ENCODE measurements at places on chromosomes 5 and 9. TPM values are rescaled to one million over a fixed set of nuclear protein-coding genes. Genes with fewer than 3 reads are reported as not detected.

DNA sequence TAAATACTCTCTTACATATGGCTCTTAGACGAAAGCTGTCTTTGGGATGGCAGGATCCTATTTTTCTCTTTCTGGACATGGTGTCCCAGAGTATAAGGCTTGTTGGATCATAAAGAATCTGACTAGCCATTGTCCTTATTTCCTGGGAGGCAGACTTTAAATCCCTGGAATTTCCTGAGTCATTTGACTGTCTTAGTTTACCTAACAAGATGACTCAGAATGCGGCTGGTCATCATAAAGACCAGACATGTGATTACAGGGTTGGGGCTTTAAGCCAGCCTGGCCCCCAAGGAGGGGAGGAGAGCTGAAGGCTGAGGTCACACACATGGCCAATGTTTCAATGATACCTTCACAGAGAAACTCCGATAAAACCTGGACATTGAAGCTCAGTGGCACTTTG, 37.2 kb downstream of the FAM240B start:
- no peak for DNase-seq

DNA sequence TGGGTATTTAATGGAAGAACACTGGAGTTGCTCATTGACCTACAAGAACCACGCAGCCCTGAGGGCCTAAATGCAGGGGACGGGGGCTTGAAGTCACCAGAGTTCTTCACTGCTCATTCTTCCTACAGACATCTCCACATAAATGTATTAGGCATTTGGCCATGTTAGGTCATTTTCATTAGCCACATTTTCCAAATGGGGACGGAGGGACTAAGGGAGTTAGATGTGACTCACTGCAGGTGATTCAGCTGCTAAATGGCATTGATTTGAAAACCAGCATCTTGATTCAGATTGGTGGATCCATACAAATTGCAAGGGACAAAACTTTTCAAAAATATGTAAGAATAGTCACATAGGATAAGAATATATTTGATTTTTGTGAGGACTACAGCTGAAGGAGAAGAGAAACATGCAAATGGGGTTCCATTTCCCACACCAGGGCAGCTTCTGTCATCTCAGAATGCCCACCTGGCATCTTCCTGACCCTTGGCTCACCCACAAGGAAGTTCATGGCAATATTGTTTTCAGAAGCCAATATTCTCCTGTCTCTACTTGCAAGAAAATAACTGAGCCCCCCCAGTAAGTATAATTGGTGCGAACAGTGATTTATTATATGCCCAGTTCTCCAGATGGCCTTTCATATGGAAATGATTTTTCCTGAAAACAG, 264.8 kb downstream of the DOCK8 start:
- DNase-seq = no peak

DNA sequence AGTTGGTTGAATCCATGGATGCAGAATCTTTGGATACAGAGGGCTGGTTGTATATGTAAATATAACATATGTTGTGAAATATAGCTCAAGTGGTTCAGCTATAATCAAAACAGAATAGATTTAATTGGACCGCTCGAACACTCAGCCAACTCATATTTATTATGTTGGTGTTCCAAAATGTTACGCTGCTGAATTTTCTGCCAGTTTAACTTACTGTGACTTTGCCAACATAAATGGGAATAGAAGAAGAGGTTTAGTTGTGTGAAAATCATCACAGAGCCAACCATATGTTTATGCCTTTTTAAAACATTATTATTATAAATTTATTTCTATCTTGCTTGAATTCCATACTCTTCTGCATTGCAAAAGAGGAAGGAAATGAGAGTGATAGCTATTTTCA, 178.2 kb upstream of the FBXL7 start:
- no peak for DNase-seq

GRCh38 chr5:15959370-15960164, 220.0 kb downstream of the MARCHF11 start:
- no peak for DNase-seq

- DNase-seq = no peak
Measured at GRCh38 chr5:9523090-9523823, 22.6 kb downstream of the SEMA5A start.

DNA sequence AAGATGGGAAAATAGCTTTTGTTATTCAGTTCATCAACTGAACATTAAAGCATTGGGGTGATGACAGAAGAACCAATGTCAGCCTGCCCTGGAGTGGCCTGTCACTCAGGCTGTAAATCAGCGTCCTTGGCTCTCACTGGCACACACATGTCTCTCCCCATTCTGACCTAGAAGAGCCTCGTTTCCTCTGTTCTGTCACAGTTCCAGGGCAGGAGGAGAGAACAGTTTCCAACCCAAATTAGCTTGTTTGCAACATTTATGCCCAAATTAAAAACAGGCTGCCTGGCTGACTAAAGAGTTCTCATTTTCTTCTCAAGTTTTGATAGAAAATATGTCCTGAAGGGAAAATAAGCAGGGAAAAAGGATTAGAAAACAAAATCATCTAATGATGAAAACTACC, 520.1 kb downstream of the CHSY3 start:
- no peak for DNase-seq

DNA sequence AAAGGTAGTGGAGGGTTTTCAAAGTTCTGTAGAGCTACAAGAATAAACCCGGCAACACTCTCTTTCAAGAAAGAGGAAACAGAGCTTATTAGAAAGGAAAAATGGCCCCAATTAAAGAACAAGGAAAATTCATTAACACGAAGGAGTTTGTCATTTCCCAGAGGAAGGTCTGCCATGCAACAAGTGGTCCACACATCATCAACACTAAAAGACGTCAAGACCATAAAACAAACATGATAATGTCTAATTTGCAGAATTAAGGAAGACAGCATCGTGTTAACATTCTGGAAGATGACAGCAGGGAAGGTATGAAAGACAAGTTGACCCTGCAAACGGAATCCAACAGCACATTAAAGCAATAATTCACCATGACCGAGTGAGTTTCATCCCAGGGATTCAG, 28.6 kb upstream of the NRARP start:
- no peak for DNase-seq

GRCh38 chr5:142881076-142881783, 111.1 kb downstream of the ARHGAP26 start:
- no peak for DNase-seq

DNA sequence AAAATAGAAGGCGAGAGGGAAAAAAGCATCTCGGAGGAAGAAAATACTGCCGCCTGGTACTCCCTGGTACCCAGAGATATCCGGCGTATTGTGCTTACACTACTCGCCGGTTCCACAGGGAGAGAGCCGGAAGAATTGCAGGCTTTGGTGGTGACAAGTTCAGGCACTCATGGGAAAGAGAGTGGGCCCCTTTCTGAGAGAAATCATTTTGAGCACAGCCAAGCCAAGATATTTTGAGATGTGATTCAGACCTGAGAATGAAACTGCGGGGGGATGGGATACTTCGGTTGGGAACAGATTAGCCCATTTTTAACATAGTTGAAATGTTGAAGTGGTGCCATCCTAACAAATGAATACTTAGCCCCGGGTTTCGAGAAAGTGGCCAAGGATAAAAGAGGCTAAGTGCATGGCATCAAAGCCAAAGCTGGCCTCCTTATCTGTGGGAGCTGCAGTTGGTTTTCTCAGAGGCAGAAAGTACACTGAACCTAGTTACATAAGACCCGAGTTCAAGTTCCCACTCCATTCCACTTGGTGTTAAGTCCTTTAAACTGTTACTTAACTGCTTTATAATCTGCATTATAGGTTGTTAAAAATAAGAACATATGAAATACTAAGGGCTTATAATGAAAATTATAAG, 62.7 kb downstream of the SLC1A3 start:
- no peak for DNase-seq

DNA sequence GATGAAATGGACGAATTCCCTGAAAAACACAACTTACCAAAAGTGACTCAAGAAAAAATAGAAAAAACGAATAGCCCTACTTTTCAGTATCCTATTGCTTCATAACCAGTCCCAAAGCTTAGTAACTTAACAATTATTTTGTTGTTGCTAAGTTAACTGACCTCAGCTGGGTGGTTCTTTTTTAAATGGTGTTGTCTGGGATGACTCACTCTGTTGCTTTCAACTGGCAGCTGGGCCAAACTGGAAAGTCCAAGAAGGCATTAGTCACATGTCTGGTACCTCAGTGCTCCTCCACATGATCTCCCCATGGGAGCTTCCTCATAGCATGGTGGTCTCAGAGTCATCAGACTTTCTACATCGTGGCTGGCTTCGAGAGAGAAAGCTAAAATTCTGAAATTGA, 47.8 kb upstream of the ADAMTS2 start:
- no peak for DNase-seq

DNA sequence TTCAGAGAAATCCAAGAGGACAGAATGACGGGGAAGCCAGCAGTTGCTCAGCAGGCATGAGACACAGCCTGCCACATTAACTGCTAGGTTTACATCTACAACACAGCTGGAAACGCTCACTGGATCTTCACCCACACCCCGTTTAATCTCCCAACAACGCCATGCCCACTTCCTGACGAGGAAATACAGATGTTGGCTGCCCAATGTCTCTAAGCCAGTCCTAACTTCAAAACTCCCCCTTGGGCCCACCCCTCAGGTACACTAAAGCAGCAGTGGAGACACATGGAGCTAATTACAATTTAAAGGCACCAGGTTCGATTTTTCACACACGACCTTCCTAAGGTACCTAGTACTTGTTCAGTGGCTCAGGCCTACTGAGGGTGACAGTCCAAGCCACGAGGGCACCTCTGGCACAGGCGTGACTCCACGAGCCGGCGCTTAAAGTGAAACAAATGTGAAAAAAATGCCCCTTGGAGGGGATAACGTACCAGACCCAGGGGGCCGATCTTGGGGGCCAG, 904 bp downstream of the RPL12 start:
- peak; percentile 34 for DNase-seq

- no peak for DNase-seq
Measured at GRCh38 chr9:91760906-91761305, 189.1 kb downstream of the ROR2 start.

GRCh38 chr5:12636209-12636608, 732.0 kb upstream of the CTNND2 start:
- no peak for DNase-seq

GRCh38 chr5:156271569-156271968, 55.4 kb upstream of the SGCD start:
- no peak for DNase-seq

- DNase-seq = no peak
Measured at GRCh38 chr5:149853331-149853648, 91.3 kb downstream of the PDE6A start.

DNA sequence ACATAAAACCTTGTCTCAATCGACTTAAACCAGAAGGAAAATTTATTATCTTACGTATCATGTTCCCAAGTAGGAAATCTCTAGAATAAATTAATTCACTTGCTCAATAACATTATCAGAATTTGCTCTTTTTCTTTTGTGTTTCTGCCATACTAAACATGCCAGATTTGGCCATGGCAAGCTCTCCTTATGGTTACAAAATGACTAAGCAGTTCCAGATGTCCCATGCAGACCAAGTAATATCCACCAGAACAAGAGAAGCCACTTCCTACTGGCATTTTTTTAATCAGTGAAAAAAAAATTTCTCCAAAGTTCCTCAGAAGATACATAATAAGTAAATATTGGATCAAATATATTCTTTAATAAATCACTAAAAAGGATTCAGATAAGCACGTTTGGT, 25.2 kb upstream of the ADAMTS6 start:
- DNase-seq = no peak

DNA sequence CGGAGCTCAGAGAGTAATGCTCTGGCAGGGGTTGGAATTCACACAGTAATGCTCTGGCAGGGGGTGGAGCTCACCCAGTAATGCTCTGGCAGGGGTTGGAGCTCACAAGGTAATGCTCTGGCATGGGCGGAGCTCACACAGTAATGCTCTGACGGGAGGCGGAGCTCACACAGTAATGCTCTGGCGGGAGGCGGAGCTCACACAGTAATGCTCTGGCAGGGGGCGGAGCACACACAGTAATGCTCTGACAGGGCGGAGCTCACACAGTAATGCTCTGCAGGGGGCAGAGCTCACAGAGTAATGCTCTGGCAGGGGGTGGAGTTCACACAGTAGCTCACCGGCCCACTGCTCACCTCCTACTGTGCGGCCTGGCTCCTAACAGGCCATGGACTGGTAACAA, 47.2 kb upstream of the LPCAT1 start:
- DNase-seq = no peak

DNA sequence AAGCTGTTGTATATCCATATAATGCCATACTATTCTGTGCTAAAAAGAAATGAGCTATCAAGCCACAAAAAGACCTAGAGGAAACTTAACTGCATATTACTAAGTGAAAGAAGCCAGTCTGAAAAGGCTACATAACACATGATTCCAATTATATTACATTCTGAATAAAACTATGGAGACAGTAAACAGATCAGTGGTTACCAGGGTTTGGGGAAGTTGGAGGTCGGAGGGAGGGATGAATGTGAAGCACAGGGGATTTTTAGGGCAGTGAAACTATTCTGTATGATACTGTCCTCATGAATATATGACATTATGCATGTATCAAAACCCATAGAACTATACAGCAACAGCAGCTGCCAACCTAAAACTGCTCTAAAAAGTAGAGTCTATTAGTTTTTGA, 5.6 kb upstream of the RFK start:
- no peak for DNase-seq

DNA sequence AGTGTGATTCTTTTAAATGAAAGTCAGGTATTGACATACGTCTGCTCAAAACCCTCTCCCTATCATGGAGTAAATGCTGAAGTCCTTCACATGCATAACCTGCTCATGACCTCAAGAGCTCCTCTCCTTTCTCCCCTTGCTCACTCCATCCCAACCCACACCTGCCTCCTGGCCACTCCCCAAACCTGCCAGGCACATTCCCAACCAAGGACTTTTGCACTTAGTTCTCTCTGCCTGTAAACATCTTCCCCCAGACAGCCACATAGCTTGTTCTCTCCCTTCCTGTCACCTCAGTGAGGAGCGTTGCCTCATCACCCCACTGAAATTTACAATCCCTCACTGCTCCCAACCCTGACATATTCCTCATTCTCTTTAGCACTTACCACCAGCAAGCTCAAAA, 8.7 kb downstream of the SETD9 start:
- no peak for DNase-seq

GRCh38 chr5:57085306-57086081, 88.4 kb upstream of the GPBP1 start:
- no peak for DNase-seq

ORM1 gene
- polyA plus RNA-seq = not detected

SH2D3C gene
- 1.9 TPM for polyA plus RNA-seq

ARL14EPL gene
- 0.88 TPM for polyA plus RNA-seq

ERP44 gene
- polyA plus RNA-seq = 13.3 TPM

TAL2 gene
- polyA plus RNA-seq = 0.45 TPM

LYRM7 gene
- 9.0 TPM for polyA plus RNA-seq

PIP5KL1 gene
- 0.10 TPM for polyA plus RNA-seq

NPR3 gene
- 42.1 TPM for polyA plus RNA-seq

FBXO4 gene
- polyA plus RNA-seq = 9.3 TPM

LCN9 gene
- not detected for polyA plus RNA-seq

PCDHB15 gene
- 6.7 TPM for polyA plus RNA-seq

PCDHGB2 gene
- polyA plus RNA-seq = 1.9 TPM

PIP5K1B gene
- 3.3 TPM for polyA plus RNA-seq

Measured in ovary (tissue), 10 donors.